ENCODE measurements at places on chromosomes 13 and 19.
A peak's percentile ranks its signal among the peaks of the same experiment; 100 is the strongest.

DNA sequence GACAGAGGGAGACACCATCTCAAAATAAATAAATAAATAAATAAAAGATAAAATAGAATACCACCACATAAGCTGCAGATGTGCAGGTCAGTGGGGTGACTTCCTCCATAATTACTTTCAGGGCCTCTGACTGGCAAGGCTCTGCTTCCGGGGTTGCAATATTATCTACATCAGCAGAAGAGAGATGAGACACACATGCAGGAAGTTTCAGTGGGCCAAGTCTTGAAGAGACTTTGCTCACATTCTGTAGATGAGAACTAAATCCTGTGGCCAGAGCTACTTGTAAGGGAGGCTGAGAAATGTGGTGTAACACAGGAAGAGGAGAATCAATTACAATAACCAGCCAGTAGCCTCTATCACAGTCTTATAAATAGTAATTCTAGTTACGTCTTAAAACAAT, 89.9 kb upstream of the MAB21L1 start:
- no peak for DNase-seq

GRCh38 chr13:82447416-82448077, 1434.7 kb downstream of the SLITRK1 start:
- no peak for DNase-seq

DNA sequence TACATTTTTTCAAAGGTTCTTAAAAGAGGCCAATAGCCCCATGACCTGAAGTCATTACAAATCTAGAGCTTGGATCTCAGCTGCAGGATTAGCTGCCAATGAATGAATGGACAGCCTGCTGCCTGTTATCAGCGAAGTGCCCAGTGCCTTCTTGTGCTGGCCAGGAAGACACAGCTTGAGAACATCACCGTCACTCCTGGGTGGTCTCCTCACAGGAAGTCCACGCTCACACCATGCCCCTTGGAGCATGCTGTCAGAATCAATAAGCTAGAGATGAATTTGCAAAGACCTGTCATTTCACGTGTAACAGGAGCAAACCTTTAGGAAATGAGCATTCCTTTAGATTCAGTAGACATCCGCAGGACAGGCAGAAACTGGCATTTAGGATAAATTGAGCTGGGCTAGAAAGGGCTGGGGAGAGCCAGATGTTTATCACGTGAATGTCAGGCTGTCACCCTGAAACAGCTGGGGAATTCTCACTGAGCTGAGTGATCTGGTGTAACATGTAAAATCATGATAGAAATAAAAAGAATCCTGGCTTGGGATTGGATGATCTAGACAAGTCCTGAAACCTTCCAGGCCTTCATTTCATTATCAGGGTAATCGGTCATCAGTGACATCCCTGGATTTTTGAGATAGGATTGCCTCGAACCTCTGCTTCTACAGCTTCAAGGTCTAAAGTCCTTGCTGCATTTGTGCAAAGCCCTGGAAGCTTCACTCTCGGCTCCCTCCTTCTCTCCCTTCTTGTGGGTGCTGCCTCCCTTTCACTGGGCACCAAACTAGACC, 49.9 kb upstream of the MEDAG start:
- no peak for DNase-seq

- DNase-seq: no peak
Measured at GRCh38 chr19:18596752-18597157, 8.2 kb downstream of the REX1BD start.

GRCh38 chr13:51659276-51660127, 75.2 kb downstream of the WDFY2 start:
- no peak for DNase-seq

GRCh38 chr19:40252395-40252794, 25.9 kb upstream of the CCNP start:
- DNase-seq: no peak

GRCh38 chr13:73618275-73618865, 515.8 kb downstream of the KLF12 start:
- no peak for DNase-seq

DNA sequence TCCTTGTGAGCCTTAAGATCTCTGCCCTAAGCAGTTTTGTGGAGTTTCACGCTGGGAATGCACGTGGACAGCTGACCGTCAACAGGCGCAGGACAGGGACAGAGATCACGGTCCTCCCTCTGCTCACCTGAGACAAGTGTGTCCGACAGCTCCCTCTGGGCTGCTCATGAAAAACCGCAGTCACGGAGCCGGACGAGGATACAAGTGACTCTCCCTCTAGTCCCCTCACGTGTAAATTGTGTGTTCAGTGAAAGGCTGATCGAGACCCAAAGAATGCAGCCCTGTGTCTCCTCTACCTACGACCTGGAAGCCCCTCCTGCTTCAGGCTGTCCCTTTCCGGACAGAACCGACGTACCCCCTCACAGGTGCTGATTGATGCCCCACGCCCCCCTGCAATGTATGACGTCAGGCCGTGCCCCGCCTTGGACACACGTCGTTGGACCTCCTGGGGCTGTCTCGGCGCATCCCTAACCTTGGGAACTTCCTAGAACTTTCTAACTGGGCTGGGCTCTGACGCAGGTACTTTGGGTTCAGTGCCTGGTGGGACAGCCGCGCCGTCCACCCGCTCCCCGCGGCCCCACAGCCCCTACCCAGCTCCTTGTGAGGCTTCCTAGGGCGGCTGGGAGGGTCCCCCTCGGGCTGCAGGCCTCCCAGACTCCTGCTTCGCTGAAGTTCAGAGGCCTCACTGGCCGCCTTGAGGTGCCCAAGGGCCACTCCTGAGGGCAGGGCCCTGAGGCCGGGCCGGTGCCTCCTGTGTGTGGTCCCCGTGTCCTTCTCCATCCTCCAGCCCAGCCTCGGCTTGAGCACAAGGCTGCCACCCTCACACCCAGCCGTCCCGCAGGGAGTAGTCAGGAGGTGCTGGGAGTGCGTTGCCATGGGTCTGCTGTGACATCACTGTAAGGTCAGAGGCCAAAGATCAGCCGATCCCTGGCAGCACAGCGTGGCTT, at the start of gene C13orf46:
TSS of gene C13orf46 (minus strand) at position 859 of the 947 bp plus-strand sequence. CDS start at position 780, 79 bp downstream.
- no peak for DNase-seq

DNA sequence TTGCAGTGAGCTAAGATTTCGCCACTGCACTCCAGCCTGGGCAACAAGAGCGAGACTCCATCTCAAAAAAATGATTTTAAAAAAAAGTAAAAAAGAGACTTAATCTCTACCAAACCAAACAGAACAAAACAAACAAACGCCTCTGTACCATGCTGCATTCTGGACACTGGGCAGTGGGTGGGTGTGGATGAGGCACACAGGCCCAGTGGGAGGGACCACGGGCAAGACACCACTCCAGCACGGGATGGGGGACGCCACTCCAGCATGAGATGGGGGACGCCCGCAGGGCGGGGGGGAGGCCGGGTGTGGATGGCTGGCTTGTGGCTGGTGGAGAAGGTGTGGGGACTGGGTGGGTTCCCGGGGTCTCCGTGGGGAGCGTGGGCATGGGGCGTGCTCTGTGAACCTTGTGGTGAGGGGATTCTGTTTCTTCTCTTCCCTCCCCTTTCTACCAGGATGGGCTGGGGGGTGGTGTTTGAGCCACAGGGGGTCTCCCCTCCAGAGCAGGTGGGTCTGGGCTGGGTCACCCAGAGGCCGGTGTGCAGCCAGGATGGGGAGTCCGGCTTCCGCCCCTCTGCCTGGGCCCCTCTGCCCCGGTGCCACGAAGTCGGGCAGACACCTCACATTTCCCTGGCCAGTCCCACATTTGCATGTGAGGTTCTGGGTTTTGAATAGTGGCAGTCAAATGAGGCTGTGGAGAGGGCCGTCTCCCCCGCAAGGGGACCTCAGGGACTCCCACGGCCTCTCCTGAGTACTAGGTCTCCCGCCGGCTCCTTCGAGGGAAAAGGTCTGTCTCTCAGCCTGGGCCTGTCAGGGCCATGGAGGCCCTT, 23.9 kb upstream of the MATK start:
- DNase-seq: no peak

- no peak for DNase-seq
Measured at GRCh38 chr13:80630685-80631121, 289.8 kb upstream of the SPRY2 start.

- no peak for DNase-seq
Measured at GRCh38 chr13:59111751-59112171, 1052.0 kb downstream of the DIAPH3 start.

DNA sequence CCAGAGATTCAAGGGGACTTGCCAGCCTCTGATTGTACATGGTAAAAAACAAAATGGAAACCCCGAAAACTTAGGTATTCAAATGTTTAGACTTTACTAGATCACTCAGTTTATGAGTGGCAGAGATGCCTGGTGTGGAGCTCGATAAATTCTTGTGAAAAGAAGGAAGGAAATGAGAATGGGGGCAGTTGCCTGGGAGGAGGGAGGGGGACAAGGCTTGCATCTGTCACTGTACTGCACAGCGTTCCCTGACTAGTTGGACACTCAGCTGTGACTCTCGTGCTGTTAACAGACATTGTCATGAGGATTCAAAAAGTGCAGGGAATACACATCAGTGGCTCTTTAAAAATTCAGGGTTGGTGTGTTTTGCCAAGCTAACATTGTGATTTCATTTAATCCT, 232.9 kb downstream of the ZIC5 start:
- DNase-seq: no peak

DNA sequence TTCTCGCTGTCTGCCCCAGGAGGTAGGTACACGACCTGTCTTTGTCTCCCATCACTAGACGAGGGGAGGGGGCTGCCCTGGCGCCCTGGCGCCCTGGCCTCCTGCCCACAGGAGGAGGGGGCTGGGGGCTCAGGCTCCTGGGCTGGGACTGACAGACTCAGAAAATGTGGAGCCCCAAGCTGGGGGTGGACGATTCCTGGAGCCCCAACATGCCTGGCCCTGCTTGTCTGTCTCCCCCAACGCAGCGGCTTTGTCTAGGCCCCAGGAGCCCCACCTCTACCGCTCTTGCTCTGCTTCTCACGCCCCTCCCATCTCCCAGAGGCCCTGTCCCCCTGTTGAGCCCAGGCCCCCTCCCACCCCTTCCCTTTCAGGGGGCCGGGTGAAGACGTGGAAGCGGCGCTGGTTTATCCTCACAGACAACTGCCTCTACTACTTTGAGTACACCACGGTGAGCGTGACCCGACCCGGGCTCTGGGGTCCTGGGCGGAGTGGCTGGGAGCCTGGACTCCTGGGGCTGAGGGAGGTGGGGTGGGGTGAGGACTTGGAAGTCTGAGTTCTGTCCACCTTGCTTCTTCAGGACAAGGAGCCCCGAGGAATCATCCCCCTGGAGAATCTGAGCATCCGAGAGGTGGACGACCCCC, 8.6 kb downstream of the CYTH2 start:
- DNase-seq: no peak

- no peak for DNase-seq
Measured at GRCh38 chr19:3282564-3282963, 58.1 kb downstream of the CELF5 start.

GRCh38 chr19:54209811-54210494, 9.3 kb downstream of the RPS9 start:
- DNase-seq: peak; percentile 81

DNA sequence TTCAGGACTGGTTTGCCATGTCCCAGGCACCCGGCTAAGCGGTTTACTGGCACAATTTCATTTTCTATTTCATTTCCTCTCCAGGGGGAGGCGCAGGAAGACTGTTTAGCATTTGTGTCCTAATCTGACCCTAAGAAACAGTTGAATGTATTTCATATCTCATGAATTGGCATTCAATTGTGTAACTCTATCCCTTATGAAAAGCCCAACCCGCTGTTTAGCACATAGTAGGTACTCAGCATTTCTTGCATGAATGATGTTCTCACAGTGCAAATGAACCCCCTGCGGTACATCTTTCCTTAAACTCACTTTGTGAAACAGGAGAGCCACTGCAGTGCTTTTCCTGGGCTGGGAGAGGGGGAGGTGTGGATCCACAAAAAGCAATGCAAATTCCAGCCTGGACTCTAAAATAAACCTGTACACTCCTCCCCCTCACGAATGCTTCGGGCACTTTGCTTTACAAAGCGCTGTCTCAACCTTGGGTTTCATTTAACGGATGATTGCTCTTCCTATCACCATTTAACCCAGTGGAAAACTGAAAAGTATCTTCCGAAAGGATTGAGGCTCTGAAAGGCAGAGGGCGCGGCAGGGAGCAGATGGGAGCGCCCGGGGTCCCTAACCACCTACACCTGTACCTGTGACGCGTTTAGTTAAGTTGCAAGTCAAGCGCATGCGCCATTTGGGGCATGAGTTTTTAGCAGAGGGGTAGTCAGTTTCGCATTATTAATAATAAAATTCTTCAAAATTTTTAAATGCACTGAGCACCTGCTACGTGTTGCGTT, 1.2 kb upstream of the EEF2 start:
- peak; percentile 93 for DNase-seq

DNA sequence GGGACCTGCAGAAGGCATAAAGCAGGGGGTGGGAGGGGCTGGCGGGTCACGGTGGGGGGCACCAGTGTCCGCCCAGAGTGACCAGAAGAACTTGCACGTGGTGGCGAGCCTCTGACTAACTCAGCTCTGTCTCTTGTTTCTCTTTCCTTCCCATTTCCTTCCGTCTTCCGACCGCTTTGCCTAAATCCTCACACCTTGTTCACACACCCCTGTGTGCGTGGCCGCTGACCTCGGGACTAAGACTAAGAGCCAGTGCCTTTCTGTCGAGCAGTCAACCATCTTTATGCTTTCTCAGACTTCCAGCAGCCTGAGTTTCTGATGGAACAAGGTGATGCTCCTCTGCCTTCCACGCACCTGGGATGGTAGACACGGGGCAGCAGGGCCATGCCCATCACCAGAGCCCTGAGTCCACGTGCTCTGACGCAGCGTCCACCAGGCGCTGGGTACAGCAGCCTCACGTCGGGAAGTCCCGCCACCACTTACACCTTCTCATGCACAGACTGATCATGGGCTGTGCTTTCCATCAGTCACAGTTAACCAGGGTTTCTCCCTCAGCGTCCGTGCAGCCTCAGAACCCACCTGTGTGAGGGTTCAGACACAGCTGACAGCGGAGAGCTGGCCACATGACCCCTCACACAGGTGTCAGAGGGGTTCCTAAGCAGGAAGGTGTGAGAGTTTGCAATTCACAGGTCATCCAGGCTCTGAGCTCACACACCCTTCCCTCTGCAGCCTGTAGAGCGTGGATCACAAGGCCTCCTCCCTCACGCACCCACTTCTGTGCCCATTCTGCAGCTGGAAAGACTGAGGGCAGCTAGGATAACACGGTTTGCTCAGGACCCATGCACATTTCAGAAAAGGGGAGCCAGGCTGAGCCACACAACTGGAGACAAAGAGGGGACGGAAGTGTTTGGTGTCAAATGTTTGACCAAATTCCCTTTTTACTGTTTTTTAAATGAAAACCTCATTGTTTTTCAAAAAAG, 90.7 kb upstream of the MCF2L start:
- DNase-seq: no peak
